ENCODE measurements at places on chromosomes 1 and 21.

- no peaks in the 10 kb centered on the region for H3K4me1 ChIP-seq
- peaks cover 74% of the 10 kb centered on the region for H3K27me3 ChIP-seq
- DNase-seq: no peak
- H3K36me3 ChIP-seq: no peaks in the 10 kb centered on the region
- no peak overlapping the region for H3K4me3 ChIP-seq
These were observed 181.2 kb upstream of the GALNT2 start for GRCh38 chr1:229885568-229886495.

GRCh38 chr1:224080115-224080774 is 33.7 kb upstream of the FBXO28 start:
- peaks cover 36% of the 10 kb centered on the region for H3K27me3 ChIP-seq
- no peak overlapping the region for H3K4me3 ChIP-seq
- H3K4me1 ChIP-seq: no peaks in the 10 kb centered on the region
- no peaks in the 10 kb centered on the region for H3K36me3 ChIP-seq
- no peak overlapping the region for H3K27ac ChIP-seq
- DNase-seq: no peak

- no peaks in the 10 kb centered on the region for H3K27me3 ChIP-seq
- H3K36me3 ChIP-seq: no peaks in the 10 kb centered on the region
These were observed 122.2 kb upstream of the VAMP3 start for GRCh38 chr1:7648761-7649384.

GRCh38 chr1:34164771-34165391 is at the start of gene CSMD2:
CSMD2 (minus strand) TSS chr1:34165230; CDS start chr1:34165097, 133 bp downstream.
- H3K4me3 ChIP-seq: peak within 1 kb of the TSS; percentile 34
- H3K4me1 ChIP-seq: peaks cover 3% of the 10 kb centered on the region
- no peak for DNase-seq
- H3K27ac ChIP-seq: no peak within 1 kb of the TSS

DNA sequence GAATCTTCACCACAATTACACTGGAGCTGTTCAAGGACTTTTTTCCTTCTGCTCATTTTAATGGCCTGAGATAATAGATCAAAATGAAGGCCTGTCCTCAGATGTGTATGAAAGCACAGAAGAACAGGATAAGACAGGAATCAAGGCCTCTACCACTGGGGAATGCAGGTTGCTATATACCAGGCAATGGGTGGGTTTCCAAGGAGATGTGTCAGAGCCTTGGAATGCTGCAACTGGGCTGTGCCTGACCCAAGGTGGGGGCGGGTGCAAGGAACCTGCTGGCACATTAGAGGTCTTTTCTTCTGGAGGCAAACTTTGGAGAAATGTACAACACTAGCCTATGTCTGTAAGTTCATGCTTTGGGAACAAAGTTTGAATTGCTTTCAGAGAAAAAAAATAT is 21.7 kb upstream of the LAMC2 start:
- no peak for DNase-seq
- no peak overlapping the region for H3K4me3 ChIP-seq

DNA sequence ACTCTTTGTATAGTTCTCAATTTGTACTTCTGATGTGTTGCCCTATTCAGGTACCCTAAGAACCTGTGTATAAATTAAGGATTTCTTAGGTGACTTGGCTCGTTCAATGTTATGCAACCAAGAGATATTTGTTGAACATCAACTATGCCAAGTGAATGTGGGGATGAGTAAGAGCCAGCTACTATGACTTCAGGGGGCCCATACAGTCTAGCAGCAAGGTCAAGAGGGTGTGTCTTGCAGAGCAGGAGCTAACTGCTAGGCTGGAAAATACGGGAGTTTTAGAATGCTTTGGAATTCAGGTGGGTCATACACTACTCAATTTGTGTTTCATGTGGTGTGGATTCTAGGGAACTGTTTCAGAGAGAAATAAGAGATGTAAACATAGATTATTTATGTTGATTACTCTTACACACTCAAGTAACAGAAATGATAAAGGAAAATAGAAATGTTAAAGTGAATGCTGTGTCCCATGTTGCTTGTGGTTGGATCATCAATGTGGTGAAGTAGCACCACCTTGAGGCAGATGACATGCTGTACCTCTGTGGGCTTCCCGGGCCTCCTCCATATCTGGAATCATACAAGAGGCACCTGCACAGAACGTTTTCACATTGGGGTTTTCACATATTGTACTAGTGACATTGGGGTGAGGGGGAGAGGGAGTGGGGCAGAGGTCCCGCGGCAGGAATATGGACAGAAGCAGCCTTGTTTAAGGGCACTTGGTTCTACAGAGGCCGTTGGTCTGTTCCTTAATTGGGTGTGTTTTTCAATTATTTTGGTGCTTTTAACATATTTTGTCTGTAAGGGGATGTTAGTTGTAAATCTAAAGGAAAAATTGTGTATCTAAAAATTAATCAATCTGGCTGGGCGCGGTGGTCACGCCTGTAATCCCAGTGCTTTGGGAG is 12.4 kb downstream of the ARPC5 start:
- H3K27me3 ChIP-seq: no peaks in the 10 kb centered on the region
- peak overlapping the region; percentile 75 for H3K27ac ChIP-seq
- H3K4me1 ChIP-seq: peaks cover 6% of the 10 kb centered on the region
- no peak overlapping the region for H3K4me3 ChIP-seq

DNA sequence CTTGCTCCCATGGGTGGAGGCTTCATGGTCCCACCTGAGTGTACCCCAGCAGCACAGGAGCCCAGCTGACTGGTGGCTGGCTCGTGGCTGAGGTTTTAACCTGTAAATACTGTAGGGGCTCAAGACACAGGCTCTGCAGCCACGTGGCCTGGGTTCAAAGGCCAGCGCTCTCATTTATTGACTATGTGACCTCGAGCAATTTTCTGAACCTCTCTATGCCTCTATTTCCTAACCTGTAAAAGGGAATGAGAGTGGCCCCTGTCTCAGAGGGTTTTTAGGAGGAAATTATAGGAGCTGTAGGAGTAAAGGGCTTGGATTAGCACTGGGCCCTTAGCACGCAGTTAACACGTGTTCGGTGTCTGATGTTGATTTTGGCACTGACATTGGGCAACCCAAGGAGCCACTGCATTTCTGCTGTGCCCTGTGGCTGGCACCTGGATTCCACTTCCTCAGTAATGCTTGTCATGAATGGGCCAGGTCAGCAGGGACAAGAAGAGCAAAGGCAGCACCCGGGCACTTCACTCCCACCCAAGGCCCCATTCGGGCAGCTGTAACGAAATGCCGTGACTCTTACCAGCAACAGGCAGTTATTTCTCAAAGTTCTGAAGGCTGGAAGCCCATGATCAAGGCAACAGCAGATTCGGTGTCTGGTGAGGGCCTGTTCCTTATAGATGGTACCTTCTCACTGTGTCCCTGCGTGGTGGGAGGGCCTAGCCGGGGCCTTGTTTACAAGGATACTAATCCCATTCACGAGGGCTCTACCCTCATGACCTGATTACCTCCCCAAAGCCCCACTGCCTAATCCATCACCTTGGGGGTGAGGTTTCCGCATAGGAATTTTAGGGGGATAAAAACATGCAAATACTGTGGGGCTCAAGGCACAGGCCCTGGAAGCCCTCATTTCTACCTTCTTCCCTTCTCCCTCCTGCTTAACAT is 25.2 kb downstream of the ARHGEF10L start:
- peaks cover 55% of the 10 kb centered on the region for H3K27me3 ChIP-seq
- DNase-seq: no peak
- H3K36me3 ChIP-seq: no peaks in the 10 kb centered on the region
- H3K4me1 ChIP-seq: no peaks in the 10 kb centered on the region
- H3K4me3 ChIP-seq: no peak overlapping the region
- H3K27ac ChIP-seq: no peak overlapping the region

All from effector memory CD8-positive, alpha-beta T cell (primary cell).